Activated effector memory CD4-positive, alpha-beta T cell treated with Interleukin-2 at 50 U/mL for 16 hours (primary cell): ENCODE measurements at places on chromosomes 7 and 10.

DNA sequence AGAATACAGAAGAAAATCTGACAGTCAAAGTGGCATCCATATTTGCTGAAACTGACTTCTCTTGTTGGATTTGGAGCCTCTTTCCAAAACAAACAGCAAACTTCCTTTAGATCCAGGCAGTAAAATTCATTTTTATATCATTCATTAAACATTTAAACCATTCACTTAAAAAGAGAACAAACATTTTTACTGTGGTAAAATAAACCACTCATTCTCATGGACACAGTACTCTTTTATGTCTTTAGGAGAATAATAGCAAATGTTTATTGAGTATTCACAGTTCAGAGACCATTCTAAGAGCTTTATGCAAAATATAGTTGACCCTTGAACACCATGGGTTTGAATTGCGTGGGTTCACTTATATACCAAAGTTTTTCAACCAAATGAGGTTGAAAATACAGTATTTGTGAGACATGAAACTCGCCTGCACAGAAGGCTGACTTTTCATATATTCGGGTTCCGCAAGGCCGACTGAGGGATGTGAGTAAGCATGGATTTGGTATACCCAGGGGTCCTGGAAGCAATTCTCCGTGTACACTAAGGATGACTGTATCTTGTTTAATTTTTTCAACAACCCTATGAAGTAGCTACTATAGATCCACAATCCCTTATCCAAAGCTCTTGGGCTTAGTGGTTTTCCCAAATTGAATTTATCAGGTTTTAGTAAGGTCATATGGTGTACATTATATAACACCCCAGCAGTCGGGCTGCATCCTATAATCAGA, 49.1 kb downstream of the ATXN7L1 start:
- no peak for DNase-seq

DNA sequence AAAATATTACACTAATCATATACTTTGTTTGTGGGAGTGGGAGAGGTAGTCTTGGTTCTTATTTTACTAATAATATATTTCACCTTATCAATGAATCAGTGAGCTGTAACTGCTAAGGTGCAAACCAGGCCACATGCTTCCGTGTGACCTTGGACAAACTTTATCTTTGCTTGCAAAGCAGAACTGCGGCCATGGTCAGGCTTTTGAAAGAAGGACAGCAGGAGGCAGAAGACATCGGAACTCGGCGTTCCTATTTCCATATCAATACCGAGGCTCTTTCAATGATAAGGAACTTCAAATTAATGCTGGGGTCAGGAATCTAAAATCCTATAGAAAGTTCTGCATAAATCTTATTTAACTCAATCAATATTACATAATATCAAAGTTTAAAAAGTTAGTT, 491.9 kb upstream of the PFKP start:
- DNase-seq = no peak

- DNase-seq = no peak
Observed at GRCh38 chr7:66896441-66896840, 24.6 kb upstream of the TMEM248 start.

- no peak for DNase-seq
Observed at GRCh38 chr7:100148225-100148558, 526 bp upstream of the LAMTOR4 start.

DNA sequence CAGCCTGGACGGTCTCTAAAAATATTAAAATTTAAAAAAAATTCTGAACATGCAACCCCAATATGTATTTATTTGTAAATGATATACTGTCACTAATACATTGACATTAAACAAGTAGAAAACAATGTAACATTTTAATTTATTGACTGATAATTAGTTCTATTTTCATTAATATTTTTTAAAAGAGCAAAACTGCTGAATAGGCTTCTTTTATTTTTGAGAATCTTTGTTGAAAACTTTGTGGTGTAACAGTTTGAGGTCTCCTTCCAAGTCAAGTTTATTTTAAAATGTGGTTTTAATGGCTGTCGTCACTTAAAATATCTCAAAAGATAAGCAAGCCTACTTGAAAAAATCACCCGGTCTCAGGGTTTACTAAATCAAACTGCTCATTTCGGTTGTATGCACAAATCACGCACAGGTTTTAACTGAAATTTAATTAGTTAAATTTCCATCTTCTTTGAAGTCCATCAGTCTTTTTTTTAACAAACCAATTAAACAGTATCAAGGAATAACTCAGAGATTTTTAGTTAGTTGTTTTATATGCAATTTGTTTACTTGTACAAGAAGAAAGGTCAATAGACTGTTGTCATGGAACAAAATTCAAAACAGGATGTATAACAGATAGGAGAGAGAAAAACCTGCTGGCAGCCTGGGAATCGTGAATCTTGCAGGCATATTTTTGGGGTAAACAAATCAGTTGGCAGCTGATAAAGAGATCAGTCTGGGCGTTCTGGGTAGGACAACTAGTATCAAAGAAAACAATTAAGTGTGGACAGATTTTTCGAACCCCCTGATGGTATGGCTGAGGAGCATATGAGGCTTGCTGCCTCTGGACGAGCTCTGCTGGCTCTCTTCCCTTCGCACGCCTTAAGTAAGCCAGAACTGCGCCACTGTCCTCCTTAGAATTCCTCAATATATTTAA, 9.7 kb upstream of the EDRF1 start:
- DNase-seq = no peak

- DNase-seq = no peak
Observed at GRCh38 chr10:86023931-86024280, 342.7 kb downstream of the GRID1 start.

- DNase-seq = no peak
Observed at GRCh38 chr7:42832667-42833066, 79.2 kb downstream of the C7orf25 start.

DNA sequence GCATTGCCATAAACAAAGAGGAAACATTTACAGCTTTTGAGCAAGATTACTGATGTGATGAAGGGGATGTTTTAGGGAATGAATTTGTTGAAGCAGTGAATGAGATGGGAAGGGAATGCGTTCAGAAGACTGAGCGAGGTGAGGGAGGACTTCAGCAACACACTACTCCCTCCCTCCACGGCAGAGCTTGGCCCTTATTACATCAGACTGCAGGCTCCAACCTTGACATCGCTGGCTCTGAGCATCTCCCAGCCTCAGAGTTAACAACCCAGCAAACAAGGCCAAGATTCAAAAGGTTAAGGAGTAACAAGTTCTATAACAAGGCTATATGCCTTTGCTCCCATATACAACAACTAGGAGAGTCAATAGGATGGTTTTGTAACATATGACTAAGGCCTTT, 164.4 kb downstream of the ELMO1 start:
- no peak for DNase-seq

DNA sequence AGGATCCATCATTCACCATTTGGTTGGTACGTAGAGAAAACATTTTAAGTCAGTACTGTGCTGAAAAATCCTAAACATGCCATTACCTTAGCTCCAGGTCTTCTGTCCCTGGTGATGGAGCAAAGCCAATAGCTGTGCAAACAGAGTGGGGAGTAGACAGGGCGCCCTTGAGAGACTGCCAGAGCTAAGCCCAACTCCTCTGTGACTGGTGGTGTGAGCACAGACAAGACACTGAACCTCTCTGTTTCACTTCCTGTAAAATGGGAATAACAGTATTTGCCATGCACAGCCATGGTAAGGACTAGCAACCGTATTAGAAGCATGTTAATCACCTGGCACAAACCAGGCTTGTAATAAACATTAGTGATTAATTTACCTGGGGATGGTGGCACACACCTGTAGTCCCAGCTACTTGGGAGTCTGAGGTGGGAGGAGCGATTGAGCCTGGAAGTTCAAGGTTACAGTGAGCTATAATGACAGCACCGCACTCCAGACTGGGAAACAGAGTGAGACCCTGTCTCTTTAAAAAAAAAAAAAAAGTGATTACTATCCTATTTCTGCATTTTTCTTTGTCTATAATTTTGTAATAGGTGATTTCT, 28.7 kb downstream of the LYZL1 start:
- DNase-seq = no peak

- peak; percentile 55 for DNase-seq
Observed at GRCh38 chr7:30771174-30771879, at the start of gene MINDY4. Gene MINDY4 (plus strand): TSS chr7:30771417. CDS start chr7:30771494, 77 bp downstream.
